ENCODE measurements at places on chromosomes 12 and 14. TPM values are rescaled to one million over a fixed set of nuclear protein-coding genes. Genes with fewer than 3 reads are reported as not detected.

- DNase-seq, result no peak
- no peaks in the 10 kb centered on the region for H3K36me3 ChIP-seq
- H3K27me3 ChIP-seq, result no peaks in the 10 kb centered on the region
- no peak overlapping the region for H3K27ac ChIP-seq
These were observed 66.5 kb upstream of the ABCD2 start for GRCh38 chr12:39685854-39686657.

DNA sequence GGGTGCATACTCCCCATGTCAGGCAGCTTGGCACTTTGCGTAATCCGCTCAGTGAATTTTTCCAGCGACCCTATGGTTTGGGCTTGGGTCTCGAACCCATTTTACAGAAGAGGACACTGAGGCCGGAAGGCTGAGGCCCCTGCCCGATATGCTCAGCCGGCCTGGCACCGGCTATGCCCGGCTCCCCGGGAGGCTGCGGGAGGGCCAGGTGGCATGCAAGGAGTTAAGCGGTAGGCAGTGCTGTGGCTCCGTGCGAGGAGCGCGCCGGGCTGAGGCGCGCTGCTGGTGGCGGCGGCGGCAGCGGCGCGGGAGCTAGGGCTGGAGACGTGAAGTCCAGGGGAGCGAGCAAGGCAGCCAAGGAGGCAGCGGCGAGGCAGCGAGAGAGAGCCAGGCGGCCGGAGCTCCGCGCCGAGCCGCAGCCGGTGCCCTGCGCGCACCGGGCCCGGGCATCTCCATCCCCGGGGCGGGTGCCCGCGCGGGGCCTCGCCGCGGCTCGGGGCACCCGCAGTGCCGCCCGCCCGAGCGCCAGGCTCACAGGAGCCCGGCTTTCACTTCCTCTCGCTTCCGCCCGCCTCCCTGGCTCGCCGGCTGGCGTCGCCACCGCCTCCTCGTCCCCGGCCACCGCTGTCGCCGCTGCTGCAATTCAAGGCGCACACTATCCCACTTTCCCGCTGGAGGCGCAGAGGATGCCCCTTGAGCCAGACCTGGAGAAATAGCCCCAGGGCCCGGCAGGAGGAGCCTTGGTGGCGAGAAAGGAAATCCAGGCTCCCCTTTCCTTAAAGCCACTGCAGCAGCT lies at the start of gene WSCD2:
WSCD2 (plus strand) TSS at position 272 of the 796 bp plus-strand sequence. CDS start 66,545 bp downstream, outside the sequence.
- peak within 1 kb of the TSS; percentile 27 for H3K4me3 ChIP-seq
- DNase-seq, result no peak
- H3K27me3 ChIP-seq, result peaks cover 48% of the 10 kb centered on the region
- H3K4me1 ChIP-seq, result peaks cover 8% of the 10 kb centered on the region
- no peak within 1 kb of the TSS for H3K27ac ChIP-seq

DNA sequence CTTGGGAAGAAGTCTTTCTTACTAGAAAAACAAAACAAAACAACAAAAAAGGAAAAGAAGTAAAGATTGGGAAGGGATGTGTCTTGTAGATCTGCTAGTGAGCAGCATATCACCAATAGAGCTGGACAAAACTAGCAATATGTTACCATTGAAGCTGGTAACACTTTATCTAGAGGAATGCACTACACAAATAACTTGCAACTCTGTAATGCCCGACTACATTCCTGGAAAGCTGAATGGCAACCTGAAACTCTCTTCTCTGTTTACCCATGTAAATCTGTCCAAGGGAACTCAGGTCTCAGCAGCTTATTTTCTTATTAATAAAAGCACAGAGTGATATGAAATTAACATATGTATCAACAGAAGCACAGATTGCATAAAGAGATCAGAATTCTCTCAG lies 624.4 kb downstream of the KCNH5 start:
- H3K27ac ChIP-seq, result no peak overlapping the region
- no peaks in the 10 kb centered on the region for H3K27me3 ChIP-seq
- no peak overlapping the region for H3K4me3 ChIP-seq
- DNase-seq, result no peak

DNA sequence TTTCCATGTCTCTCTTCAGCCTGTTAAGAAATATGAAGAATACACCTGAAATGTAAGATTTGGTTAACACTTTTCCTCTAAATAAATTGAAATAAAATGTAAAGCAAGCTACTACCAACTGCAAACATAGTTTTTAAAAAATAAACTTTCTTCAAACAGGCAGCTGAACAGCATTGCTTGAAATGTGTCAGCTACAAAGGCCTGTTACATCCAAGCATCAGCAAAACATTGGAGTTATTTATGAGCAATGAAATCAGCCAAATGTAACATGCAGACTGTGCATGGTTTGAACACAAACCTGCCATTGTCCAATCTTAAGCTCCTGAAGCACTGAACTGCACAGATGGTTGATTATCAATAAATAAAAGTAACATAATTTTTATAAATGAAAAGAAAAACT lies 291.3 kb downstream of the ACSS3 start:
- no peaks in the 10 kb centered on the region for H3K4me1 ChIP-seq
- no peaks in the 10 kb centered on the region for H3K36me3 ChIP-seq
- no peak for DNase-seq

NPFF gene
- total RNA-seq, result not detected

DNA sequence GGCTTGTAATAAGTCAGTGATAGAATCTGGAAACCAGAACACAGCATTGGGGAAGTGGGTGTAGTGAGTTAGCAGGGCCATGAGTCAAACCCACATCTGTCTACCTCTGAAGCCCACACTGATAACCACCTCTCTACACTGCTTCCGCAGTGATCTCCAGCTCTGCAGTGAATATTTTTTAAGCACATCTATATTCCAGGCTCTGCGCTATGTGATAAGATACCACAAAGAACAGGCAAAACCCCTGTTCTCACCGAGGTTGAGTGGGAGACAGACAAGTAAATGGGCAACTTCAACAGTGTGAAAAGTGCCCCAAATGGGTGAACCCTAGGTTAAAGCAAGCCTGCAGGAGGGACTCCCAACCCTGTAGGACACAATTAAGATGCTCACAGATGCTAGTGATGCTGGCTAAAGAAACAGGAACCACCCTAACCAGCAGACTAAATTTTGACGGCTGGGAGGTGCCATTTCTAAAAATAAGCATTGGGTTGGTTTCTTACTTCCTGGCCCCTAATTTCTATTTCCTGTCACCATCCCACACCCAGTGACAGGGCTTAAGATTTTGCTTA lies 375.0 kb downstream of the DPF3 start:
- peaks cover 3% of the 10 kb centered on the region for H3K4me1 ChIP-seq
- H3K27me3 ChIP-seq, result no peaks in the 10 kb centered on the region
- no peaks in the 10 kb centered on the region for H3K36me3 ChIP-seq
- H3K27ac ChIP-seq, result no peak overlapping the region
- DNase-seq, result no peak
- H3K4me3 ChIP-seq, result no peak overlapping the region

IFNG-AS1 gene
- not detected for total RNA-seq

DNA sequence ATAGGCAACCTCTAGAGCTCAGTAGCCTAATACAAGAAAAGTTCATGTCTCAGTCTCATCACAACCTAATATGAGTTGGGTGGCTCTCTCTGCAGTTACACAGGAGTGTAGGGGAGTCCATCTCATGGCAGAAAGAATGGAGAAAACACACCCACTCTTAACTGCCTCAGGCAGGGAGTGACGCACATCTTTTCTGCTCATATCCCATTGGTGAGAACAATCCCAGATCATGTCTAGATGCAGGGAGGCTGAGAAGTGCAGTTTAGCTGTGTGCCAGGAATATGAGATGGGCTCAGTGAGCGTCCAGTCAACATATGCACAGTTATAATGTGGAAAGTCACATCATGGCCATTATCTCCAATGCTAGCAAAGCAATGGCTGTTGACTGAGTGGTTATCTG lies 59.3 kb upstream of the KCNA5 start:
- no peaks in the 10 kb centered on the region for H3K4me1 ChIP-seq
- DNase-seq, result no peak
- no peaks in the 10 kb centered on the region for H3K36me3 ChIP-seq
- no peaks in the 10 kb centered on the region for H3K27me3 ChIP-seq
- H3K27ac ChIP-seq, result no peak overlapping the region

DNA sequence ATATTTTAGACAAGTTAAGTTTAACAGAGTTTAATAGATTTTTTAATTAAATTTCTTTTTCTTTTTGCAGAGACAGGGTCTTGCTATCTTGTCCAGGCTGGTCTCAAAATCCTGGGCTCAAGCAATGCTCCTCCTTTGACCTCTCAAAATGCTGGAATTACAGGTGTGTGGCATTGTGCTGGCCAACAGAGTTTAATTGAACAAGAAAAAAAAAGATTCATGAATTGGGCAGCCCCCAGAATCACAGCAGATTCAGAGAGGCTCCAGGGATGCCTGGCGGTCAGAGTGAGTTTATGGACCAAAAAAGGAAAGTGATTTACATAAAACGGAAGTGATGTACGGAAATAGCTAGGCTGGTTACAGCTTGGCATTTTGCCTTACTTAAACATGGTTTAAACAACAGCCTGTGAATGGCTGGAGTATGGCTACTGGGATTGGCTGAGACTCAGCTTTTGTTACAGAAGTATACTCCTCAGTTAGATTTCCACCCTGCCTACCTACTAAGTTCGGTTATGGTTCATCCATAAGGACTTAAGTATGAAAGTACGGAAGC lies 14.5 kb upstream of the TESPA1 start:
- no peak overlapping the region for H3K4me3 ChIP-seq
- no peaks in the 10 kb centered on the region for H3K27me3 ChIP-seq
- no peak overlapping the region for H3K27ac ChIP-seq
- no peaks in the 10 kb centered on the region for H3K4me1 ChIP-seq
- H3K36me3 ChIP-seq, result no peaks in the 10 kb centered on the region
- DNase-seq, result no peak

DNA sequence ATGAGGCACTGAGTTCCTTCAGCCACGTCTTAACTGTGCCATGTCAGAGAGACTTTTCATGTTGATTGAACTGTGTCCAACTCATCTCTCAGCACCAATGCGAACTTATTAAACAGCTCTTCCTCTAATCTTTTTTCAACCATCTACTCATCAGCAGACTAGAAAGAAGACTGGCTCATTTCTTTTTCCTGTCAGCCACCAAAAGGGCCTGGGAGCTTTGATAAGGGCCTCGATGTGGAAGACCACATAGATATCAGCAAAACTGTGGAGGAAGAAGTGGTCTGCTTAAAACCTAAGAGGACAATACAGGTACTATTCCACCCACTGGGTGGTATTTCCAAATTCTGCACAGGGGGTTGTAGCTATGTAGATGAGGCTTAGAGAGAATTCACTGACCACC lies 3.6 kb upstream of the PLXNC1 start:
- peaks cover 7% of the 10 kb centered on the region for H3K27me3 ChIP-seq
- no peak overlapping the region for H3K4me3 ChIP-seq
- no peak overlapping the region for H3K27ac ChIP-seq
- no peaks in the 10 kb centered on the region for H3K36me3 ChIP-seq
- DNase-seq, result no peak

NAV3 gene
- 2.4 TPM for total RNA-seq

GRCh38 chr12:123344086-123344485 lies 20.6 kb downstream of the SBNO1 start:
- H3K36me3 ChIP-seq, result no peaks in the 10 kb centered on the region
- H3K27ac ChIP-seq, result no peak overlapping the region
- no peaks in the 10 kb centered on the region for H3K4me1 ChIP-seq
- H3K27me3 ChIP-seq, result no peaks in the 10 kb centered on the region
- DNase-seq, result no peak

SDR9C7 gene
- total RNA-seq, result not detected

GRCh38 chr12:1603269-1603993 lies 9.1 kb upstream of the FBXL14 start:
- no peak for DNase-seq
- H3K4me1 ChIP-seq, result peaks cover 15% of the 10 kb centered on the region
- H3K4me3 ChIP-seq, result no peak overlapping the region

DNA sequence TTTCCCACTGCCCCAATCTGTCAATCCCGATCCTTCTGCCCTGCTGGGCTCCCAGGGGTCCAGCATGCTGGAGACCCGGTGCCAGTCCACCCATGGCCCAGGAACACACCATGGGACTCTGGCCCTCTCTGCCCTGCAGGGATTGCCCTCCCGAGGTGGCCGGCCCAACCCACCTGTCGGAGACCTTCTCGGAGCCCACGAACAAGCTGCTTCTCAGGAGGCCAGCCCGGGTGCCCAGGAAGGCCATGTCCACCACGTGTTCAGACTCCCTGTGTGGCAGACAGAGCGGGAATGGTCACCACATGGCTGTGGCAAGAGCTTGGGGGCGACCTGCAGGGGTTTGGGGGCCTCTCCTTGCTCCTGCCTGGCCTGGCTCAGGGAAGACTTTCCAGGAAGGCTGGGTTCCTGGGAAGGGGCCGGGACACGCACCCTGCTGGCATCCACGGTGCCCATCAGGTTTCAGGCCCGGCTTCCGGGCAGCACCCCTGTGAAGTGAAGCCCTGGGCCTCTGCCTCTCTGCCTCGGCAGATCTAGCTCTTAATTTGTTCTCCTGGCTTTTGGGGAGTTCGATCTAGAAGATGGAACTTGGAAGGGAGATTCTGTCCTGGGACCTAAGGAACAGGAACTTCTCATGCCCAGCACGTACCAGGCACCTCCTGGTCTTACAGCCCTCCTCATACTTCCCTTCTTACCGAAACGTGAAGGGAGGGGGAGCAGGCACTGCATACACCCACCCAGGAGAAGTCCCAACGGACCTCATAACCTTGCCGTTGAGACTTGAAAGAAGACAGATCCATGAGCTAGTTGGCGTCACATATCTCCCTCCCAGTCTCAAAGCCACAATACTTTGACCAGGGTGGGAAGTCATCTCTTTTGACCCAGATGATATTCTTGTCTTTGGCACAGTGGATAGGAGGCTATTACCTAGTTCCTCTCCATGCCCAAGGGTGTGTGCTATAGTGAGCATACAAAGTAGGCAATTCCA lies 26.3 kb downstream of the LRTM2 start:
- no peak overlapping the region for H3K4me3 ChIP-seq
- H3K27me3 ChIP-seq, result peaks cover 6% of the 10 kb centered on the region
- H3K36me3 ChIP-seq, result no peaks in the 10 kb centered on the region
- H3K27ac ChIP-seq, result no peak overlapping the region
- H3K4me1 ChIP-seq, result no peaks in the 10 kb centered on the region

MGAT4C gene
- total RNA-seq, result not detected

- no peak overlapping the region for H3K4me3 ChIP-seq
- H3K36me3 ChIP-seq, result no peaks in the 10 kb centered on the region
- DNase-seq, result no peak
- no peak overlapping the region for H3K27ac ChIP-seq
- no peaks in the 10 kb centered on the region for H3K4me1 ChIP-seq
These were observed 281.1 kb upstream of the RTL1 start for GRCh38 chr14:101184572-101184971.

DNA sequence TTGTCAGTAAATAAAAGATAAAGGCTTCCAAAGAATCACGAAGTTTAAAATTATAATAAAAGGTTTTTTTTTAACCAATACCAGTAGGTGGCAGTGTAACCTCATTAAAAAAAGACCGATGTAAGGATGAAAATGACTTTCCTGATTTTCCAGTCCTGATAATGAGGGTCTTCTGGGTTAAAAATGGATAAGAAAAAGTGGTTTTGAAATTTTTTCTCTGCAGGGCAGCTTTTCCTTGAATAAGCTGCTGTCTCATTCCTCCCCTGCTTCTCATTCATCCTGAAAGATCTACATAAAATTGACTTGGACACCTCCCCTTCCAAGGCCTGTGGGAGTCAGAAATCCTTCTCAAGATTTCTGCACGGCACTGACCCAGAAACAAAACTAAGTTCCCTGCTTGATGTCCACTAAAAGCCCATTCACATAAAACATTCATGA lies 58.9 kb upstream of the FBXO33 start:
- no peaks in the 10 kb centered on the region for H3K27me3 ChIP-seq
- no peak overlapping the region for H3K27ac ChIP-seq
- DNase-seq, result no peak
- H3K4me1 ChIP-seq, result peaks cover 13% of the 10 kb centered on the region
- no peaks in the 10 kb centered on the region for H3K36me3 ChIP-seq
- no peak overlapping the region for H3K4me3 ChIP-seq

Data from gastrocnemius medialis (tissue), 4 donors.